Activated CD4-positive, CD25-positive, alpha-beta regulatory T cell (primary cell): ENCODE measurements at places on chromosomes 13 and 19.

DNA sequence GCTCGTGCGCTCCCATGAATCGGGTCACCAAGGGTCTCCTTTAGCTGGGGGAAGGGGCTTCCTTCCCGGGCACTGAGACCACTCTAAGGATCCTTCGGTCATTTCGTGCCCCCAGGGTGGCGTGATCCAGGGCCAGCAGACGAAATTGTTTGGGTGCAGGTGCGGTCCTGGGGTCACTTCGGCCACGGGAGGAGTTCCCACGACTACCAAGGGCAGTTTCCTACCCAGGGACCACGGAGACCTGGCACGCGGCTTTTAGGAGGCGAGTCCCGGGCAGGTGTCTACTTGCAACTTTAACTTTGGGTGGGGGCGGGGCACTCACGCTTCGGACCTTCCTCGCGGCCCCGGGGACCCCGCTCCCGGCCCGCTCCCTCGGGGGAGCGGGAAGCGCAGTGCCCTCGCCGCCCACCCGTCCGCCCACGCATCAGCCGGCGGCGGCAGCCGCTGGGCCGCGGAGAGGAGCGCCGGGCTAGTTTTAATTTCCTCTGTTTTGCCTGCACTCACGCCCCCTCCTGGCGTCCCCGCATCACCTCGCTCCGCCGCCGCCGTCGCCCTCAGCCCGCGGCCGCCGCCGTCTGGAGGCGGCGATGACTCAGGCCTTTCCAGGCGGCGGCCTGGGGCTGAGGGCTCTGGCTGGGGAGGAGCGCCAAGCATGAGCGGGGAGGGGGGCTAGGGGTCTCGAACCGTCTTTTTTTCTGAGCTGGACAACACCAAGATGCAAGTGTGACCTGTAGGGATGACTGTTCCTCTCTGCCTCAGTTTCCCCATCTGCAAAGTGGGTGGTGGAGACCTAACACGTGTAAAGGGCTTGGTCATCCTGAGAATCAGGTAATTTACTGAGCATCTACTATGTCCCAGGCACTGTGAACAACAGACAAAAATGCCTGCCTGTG, 21.8 kb downstream of the OLFM2 start:
- peak; percentile 69 for DNase-seq

DNA sequence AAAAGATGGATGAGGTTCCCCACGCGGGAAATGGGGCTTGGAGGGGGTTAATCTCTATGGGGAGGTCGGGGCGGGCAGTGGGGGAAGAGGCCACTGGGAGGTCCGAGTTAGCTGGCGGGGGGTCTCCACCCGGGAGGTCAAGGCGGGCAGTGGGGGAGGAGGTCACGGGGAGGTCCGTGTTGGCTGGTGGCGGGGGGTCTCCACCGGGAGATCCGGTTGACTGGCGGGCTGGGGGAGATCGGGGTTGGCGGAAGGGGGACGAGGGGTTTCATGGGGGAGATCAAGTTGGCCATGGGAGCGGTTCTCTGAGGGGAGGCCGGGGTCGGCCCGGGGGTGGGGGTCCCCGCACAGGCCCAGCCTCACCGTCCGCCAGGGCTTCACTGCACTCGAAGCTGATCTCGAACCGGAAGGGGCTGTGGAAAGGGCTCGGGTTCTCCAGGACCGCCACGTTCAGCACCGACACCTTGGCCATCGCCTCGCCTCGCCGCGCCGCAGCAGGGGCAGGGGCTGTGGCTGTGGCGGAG, 342 bp downstream of the ASF1B start:
- no peak for DNase-seq

DNA sequence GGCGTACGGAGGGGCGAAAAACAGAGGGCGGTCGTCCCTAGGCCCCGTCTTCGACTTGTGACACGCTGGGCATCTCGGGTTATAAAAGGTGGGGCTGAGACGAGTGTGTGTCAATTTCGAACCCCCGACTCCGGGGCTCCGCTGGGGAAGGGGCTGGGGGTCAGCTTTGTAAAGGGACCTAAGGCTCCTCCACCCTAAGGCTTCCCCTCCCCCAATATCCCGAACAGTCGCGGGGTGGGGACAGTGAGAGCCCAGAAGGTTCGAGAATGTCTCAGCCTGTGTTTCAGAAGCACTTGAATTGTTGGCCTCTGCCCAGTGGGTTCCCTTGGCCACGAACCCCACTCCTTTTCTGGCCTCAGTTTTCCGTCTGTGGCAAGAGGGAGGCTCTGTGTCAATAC, 450 bp downstream of the SELENOW start:
- no peak for DNase-seq

GRCh38 chr19:3721887-3722442, 13.8 kb downstream of the TJP3 start:
- DNase-seq = no peak

GRCh38 chr13:101489643-101490405, 37.3 kb downstream of the ITGBL1 start:
- DNase-seq = no peak

DNA sequence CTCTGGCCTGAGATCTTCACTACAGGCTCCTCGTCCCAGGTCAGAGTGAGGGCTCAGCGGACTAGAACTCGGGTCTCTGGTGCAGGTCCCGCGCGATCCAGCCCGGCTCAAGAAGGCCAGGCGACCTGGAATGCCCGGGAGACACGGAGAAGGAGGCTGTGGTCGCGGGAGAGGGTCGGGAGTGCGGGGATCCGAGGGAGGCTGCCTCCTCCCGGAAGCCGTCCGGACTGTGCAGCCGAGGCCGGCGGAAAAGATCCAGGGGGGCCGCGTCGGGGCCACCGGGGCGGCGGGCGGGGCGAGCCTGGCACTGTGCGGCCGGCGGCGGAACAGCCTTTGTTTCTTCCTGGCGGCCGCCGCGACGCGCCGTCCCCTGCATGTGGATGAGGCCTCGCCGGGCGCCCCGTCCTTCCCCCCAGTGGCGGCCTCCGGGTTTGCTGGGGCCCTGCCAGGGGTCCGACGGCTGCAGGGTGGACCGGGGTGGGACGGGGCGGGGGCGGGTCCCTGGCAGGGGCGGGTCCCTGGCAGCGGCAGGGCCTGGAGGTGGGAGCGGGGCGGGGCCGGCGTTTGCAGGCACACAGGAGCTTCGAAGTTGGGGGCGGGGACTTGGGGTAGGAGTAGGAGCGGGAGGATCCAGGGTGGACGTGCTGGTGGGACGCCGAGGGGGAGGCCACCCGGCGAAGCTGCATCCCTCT, 1.0 kb upstream of the SLC7A10 start:
- no peak for DNase-seq

DNA sequence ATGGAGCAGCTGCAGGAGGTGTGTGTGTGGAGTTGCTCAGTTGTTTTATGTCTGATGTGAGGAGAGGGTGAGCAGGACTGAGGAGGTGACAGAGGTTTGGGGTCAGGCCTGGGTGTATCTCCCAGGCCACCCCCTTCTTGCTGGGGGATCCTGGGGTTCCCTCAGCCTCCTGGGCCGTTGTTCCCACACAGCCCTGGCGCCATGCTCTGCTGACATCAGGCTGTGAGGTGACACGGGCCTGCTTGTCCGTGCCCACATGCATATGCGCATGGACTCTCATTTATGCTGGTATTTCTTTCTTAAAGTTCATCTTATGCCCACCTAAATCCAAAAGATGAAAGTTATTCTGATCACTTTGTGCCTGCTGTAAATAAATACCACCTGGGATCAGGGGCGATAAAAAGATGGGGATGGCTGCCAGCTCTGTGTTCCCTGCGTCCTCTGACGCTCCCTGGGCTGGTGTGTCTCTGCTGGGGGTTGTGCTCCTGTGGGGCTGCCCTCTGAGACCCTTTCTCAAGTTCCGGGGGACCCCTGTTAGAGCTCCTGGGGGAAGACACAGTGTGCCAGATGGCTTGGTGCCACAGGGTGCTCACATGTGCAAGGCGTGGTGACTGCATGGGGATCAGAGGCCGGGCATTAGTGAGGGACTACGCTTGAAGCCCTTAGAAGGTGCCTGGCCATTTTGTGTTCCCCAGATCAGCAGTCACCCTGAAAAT, 12.6 kb downstream of the NAXD start:
- no peak for DNase-seq

- no peak for DNase-seq
Observed at GRCh38 chr13:100461309-100462030, 127.1 kb downstream of the GGACT start.

GRCh38 chr13:64154514-64154913, 2738.9 kb upstream of the PCDH20 start:
- DNase-seq = no peak

- DNase-seq = no peak
Observed at GRCh38 chr19:11596156-11596555, 1.1 kb upstream of the ZNF627 start.

DNA sequence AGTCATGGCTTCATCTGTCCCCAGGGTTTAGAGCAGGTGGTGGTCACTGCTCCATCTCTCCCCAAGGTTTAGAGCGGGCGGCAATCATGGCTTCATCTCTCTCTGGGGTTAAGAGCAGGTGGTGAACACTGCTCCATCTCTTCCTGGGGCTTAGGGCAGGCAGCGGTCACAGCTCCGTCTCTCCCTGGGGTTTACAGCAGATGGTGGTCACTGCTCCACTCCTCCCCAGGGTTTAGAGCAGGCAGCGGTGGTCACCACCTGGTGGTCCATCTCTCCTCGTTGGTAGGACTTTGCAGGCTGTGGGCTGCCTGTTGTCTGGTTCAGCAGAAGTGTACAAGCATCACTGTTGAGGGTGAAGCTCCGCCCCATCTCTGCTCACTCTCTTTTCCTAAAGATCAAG, 52.8 kb upstream of the ARHGEF7 start:
- no peak for DNase-seq

- DNase-seq = no peak
Observed at GRCh38 chr13:74778946-74779345, 644.7 kb upstream of the KLF12 start.

DNA sequence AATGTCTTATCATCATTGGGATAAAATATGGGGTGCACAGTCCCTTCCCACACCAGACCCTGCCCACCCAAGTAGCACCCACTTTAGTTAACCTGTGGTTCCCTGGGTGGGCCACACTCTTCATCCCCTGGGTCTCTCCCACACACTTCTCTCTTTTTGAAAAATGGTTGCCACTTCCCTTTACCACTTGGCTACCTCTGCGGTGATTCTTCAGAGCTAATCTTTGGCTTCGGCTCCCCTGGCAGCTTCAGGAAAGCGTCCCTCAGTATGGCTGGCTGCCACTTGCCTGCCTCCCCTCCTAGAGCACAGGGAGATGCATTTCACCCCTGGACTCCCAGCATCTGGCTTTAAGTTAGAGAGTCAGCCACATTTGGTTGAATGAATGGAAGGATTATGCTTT, 18.2 kb downstream of the CCNA1 start:
- no peak for DNase-seq

DNA sequence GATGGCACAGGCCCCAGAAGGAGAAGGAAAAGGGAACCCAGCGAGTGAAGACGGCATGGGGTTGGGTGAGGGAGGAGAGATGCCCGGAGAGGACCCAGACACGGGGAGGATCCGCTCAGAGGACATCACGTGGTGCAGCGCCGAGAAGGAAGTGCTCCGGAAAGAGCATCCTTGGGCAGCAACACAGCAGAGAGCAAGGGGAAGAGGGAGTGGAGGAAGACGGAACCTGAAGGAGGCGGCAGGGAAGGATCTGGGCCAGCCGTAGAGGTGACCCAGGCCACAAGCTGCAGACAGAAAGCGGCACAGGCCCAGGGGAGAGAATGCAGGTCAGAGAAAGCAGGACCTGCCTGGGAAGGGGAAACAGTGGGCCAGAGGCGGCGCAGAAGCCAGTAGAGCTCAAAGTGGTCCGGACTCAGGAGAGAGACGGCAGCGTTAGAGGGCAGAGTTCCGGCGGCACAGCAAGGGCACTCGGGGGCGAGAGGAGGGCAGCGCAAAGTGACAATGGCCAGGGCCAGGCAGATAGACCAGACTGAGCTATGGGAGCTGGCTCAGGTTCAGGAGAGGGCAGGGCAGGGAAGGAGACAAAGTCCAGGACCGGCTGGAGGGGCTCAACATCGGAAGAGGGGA, 1.1 kb downstream of the PPP1R12C start:
- no peak for DNase-seq

DNA sequence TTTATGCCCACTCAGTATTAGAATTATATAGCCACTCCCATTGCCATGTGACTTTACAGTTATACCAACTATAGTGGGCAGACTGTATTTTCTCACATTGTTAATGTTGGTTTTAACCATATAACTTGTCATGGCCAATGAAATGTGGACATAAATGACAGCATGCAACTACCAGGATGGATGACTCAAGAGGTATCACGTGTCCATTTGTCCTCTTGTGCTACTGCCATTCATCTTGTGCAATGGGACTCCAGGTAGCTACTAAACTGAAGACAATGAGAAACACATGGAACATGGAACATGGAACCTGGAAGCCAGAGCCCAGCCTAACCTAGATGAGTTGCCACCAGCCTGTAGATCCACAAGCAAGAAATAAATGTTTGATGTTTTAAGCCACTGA, 242.7 kb upstream of the IPO5 start:
- no peak for DNase-seq

DNA sequence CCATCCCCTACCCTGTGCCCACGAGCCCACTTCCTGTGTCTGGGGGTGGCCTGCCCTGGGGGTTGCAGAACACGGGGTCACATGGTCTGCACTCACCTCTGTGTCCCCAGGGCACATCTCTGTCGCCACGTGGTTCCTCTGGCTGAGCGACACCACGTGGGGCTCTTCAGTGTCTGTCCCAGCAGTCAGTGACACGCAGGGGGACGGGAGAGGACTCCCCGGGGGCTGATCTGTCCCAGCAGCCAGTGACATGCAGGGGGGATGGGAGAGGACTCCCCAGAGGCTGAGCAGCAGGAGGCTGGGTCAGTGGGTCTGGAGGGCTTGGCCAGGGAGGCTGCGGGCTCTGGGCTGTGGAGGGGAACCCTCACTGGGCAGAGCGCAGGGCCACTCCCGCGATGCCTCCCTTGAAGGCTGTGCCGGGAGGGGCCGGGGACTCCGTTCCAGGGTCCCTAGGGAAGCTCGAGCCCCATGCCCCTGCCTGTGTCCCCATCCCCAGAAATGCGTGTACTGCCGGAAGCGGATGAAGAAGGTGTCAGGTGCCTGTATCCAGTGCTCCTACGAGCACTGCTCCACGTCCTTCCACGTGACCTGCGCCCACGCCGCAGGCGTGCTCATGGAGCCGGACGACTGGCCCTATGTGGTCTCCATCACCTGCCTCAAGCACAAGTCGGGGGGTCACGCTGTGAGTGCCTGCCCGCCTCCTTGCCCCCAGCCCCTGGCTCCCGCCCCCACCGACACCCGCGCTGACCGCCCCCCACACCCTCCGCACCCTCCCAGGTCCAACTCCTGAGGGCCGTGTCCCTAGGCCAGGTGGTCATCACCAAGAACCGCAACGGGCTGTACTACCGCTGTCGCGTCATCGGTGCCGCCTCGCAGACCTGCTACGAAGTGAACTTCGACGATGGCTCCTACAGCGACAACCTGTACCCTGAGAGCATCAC, 174.8 kb downstream of the KDM4B start:
- no peak for DNase-seq

GRCh38 chr13:39586151-39586550, 16.8 kb downstream of the LHFPL6 start:
- DNase-seq = no peak

DNA sequence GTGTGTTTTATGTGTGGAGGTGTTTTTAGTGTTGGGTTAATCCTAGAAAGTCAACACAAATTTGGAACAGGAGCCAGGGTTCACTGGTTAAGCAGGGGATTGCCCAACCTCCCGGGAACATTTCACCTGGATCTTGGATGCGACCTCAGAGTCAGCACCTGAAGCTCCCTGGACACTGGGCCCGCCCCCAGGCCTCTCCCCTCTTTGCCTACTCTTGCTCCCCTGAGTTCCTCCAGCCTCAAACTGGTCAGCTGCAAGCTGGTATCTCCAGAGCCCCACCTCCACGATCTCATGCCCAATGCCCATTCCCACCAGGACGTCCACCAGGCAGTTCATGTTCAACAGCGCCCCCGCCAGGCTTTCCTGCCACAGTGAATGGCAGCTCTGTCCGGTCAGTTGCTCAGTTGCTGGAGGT, 9.7 kb downstream of the HSD17B14 start:
- DNase-seq = no peak

- DNase-seq = no peak
Observed at GRCh38 chr13:46637213-46637612, 84.2 kb downstream of the LRCH1 start.
